ENCODE measurements at places on chromosomes 2 and 18. TPM values are rescaled to one million over a fixed set of nuclear protein-coding genes. Genes with fewer than 3 reads are reported as not detected.

STK16 gene
- 27.7 TPM for total RNA-seq

POTEC gene
- not detected for total RNA-seq

DSC1 gene
- not detected for total RNA-seq

KHK gene
- 6.9 TPM for total RNA-seq

AQP4 gene
- not detected for total RNA-seq

PNPT1 gene
- total RNA-seq: 33.5 TPM

CXCR2 gene
- total RNA-seq: not detected

KYNU gene
- 270 TPM for total RNA-seq

WDR35 gene
- 13.8 TPM for total RNA-seq

MBD2 gene
- total RNA-seq: 57.1 TPM

All from A549 treated with RU486 at 1 μM for 4 hours (cell line).